Panc1 (cell line): ENCODE measurements at places on chromosomes 12 and 14. TPM values are rescaled to one million over a fixed set of nuclear protein-coding genes. Genes with fewer than 3 reads are reported as not detected.
A peak's percentile ranks its signal among the peaks of the same experiment; 100 is the strongest.

GRCh38 chr12:117151403-117152031 lies 38.8 kb downstream of the FBXO21 start:
- no peaks in the 10 kb centered on the region for H3K27me3 ChIP-seq
- no peak for DNase-seq
- H3K36me3 ChIP-seq: peaks cover 5% of the 10 kb centered on the region
- no peak overlapping the region for H3K27ac ChIP-seq

DNA sequence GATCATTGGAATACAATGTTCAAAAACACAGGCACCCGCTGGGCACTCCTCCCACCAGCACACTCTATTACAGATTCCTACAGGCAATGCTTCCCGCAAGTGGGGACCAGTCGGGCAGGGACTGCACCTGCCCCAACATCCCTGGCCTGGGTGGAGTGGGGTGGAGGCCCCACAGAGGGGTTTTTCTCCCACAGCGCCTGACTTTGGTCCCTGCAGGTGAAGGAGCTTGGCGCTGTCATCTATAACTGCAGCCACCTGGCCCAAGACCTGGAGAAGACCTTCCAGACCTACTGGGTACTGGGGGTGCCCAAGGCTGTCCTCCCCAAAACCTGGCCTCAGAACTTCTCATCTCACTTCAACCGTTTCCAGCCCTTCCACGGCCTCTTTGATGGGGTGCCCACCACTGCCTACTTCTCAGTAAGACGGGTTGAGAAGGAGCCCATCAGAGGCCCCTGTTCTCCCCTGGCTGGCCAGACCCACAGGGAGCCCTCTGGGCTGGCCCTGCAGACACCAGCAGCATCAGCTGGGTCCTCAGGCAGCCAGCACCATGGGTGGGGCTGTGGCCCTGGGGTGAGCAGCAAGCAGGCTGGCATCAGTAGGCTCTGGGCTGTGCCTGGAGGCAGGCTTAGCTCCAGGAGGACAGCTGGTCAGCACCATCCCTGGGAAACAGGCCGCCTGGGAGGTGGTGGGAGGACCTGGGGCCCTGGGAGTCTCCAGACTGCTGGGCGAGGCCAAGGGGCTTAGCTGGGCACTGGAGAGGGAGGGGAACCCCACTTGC lies 6.0 kb downstream of the PLD4 start:
- no peaks in the 10 kb centered on the region for H3K36me3 ChIP-seq
- no peaks in the 10 kb centered on the region; the same call in 1 of the 2 replicates for H3K4me1 ChIP-seq
- H3K4me3 ChIP-seq: no peak overlapping the region
- DNase-seq: no peak
- H3K27ac ChIP-seq: no peak overlapping the region

GRCh38 chr12:92640691-92641090 lies 62.1 kb upstream of the PLEKHG7 start:
- DNase-seq: no peak
- H3K4me3 ChIP-seq: no peak overlapping the region
- H3K27ac ChIP-seq: no peak overlapping the region
- H3K4me1 ChIP-seq: no peaks in the 10 kb centered on the region
- no peaks in the 10 kb centered on the region for H3K27me3 ChIP-seq
- no peaks in the 10 kb centered on the region for H3K36me3 ChIP-seq

DNA sequence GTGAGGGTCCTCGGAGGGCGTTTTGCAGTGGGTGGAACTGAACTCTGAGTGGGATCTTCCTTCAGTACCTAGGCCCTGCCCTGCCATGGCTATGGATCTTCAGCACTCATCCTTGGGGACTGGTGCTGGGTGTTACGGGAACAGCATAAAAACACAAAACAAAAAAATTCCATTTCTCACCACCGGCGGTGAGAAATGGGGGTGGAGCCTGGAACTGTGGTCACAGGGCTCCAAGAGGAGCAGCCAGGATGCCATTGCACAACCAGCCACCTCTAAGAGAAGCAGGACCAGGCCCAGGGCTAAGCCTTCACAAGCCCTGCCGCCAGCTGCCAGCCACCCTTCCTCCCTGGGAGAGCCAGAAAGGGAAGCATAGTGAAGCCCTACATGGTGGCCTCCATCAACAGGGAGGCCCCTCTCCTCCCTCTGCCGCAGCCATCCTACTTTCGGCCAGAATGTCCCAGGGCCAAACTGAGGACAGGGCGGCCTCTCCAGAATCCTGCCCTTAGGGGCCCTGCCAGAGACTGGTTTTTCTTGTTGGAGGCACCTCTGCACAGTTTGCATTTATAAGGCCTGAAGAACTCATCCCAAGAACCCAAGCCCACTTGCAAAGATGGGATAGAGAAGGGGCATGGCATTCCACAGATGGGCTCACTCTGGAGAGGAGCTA lies 76.5 kb downstream of the VCPKMT start:
- H3K4me1 ChIP-seq: peaks cover 20% of the 10 kb centered on the region
- no peaks in the 10 kb centered on the region for H3K36me3 ChIP-seq
- no peak overlapping the region for H3K4me3 ChIP-seq
- H3K27me3 ChIP-seq: no peaks in the 10 kb centered on the region
- no peak for DNase-seq

DNA sequence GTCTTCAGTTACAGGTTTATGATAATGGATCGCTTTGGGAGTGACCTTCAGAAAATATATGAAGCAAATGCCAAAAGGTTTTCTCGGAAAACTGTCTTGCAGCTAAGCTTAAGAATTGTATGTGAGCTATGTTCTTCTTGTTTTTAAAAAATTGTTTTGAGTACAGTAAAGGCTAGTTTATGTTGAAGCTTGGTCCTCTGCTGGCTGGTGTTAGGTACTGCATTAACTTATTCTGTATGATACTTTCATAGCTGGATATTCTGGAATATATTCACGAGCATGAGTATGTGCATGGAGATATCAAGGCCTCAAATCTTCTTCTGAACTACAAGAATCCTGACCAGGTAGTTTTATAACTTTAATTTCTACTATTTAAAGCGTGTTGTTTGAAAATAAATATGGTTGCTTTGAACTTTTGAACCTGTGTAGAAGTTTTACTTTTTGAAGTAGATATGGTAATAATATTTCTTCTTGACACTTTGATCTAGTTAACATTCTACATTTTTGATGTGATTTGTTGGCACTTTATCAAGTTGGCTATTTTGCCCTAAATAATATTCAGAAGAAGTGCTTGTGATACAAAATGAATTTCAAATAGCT lies 55.7 kb downstream of the VRK1 start:
- H3K27me3 ChIP-seq: no peaks in the 10 kb centered on the region
- H3K4me3 ChIP-seq: no peak overlapping the region
- H3K27ac ChIP-seq: no peak overlapping the region

DNA sequence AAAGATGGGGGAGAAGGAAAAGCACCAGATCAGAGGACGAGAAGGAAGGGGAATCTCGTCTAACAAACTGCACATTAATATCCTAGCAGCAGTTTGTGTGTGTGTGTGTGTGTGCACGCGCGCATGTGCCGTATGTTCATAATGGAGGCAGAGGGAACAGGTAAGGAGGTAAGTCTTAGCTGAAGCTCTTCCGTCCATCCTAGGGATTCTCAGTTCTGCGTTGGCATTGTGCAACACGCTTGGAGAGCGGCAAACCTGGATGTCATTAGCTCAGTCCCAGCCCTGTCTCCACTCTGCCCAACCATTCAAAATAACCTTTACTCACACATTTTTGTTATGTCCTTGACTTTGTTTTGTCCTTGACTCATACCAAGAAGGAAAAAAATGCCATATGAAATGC lies 1.6 kb upstream of the C1R start:
- H3K27me3 ChIP-seq: no peaks in the 10 kb centered on the region
- no peaks in the 10 kb centered on the region for H3K36me3 ChIP-seq
- no peak overlapping the region for H3K4me3 ChIP-seq
- DNase-seq: no peak
- H3K4me1 ChIP-seq: no peaks in the 10 kb centered on the region
- H3K27ac ChIP-seq: no peak overlapping the region

GRCh38 chr14:38404100-38404541 lies 148.2 kb upstream of the CLEC14A start:
- DNase-seq: no peak
- no peak overlapping the region for H3K4me3 ChIP-seq
- no peaks in the 10 kb centered on the region for H3K27me3 ChIP-seq
- no peak overlapping the region for H3K27ac ChIP-seq

GRCh38 chr12:46005151-46005797 lies 14.9 kb upstream of the SCAF11 start:
- no peak overlapping the region for H3K4me3 ChIP-seq
- no peak overlapping the region for H3K27ac ChIP-seq
- H3K36me3 ChIP-seq: no peaks in the 10 kb centered on the region
- no peaks in the 10 kb centered on the region for H3K4me1 ChIP-seq
- no peak for DNase-seq
- H3K27me3 ChIP-seq: no peaks in the 10 kb centered on the region

GRCh38 chr14:31927348-31927832 lies 149.7 kb upstream of the ARHGAP5 start:
- H3K4me1 ChIP-seq: no peaks in the 10 kb centered on the region
- DNase-seq: no peak
- H3K27me3 ChIP-seq: no peaks in the 10 kb centered on the region
- no peaks in the 10 kb centered on the region for H3K36me3 ChIP-seq

GRCh38 chr14:20982646-20983369 lies 7.0 kb upstream of the METTL17 start:
- no peak overlapping the region for H3K27ac ChIP-seq
- no peaks in the 10 kb centered on the region for H3K27me3 ChIP-seq
- H3K4me3 ChIP-seq: no peak overlapping the region
- no peaks in the 10 kb centered on the region for H3K36me3 ChIP-seq
- no peaks in the 10 kb centered on the region for H3K4me1 ChIP-seq

- DNase-seq: no peak
- no peaks in the 10 kb centered on the region for H3K36me3 ChIP-seq
- H3K4me1 ChIP-seq: no peaks in the 10 kb centered on the region
These were observed 40.5 kb upstream of the GPR68 start for GRCh38 chr14:91284791-91285548.

DNA sequence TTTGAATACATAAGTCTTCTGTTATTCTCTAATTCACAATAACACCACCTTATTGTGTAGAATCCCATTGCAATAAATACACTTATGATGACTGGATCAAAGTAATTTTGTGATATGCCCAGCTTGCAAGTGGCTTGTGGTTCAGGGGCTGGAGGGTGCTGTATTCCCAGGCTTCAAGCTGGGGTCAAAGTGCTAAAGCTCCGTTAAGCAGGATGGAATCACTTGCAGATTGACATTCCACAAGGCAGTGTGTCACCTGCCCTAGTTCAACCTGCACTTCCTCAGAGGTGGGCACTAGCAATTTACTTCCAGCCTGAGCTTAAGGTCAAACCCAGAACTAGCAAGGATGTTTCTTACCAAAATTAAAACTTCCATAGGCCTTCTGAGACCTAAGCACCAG lies 166.6 kb downstream of the SSPN start:
- no peak overlapping the region for H3K4me3 ChIP-seq
- H3K4me1 ChIP-seq: no peaks in the 10 kb centered on the region
- H3K27me3 ChIP-seq: no peaks in the 10 kb centered on the region
- no peak overlapping the region for H3K27ac ChIP-seq
- no peaks in the 10 kb centered on the region for H3K36me3 ChIP-seq

- no peak for DNase-seq
- H3K36me3 ChIP-seq: no peaks in the 10 kb centered on the region
- no peak overlapping the region for H3K27ac ChIP-seq
- H3K4me3 ChIP-seq: no peak overlapping the region
- H3K4me1 ChIP-seq: no peaks in the 10 kb centered on the region
These were observed 938 bp upstream of the SLC6A13 start for GRCh38 chr12:263574-263973.

GRCh38 chr14:104109731-104110361 lies 24.3 kb downstream of the ASPG start:
- H3K36me3 ChIP-seq: no peaks in the 10 kb centered on the region
- H3K4me3 ChIP-seq: no peak overlapping the region
- no peaks in the 10 kb centered on the region for H3K27me3 ChIP-seq
- no peak overlapping the region for H3K27ac ChIP-seq
- H3K4me1 ChIP-seq: no peaks in the 10 kb centered on the region

- H3K27ac ChIP-seq: peak overlapping the region; percentile 64; the same call in 1 of the 2 replicates
- no peak for DNase-seq
- H3K36me3 ChIP-seq: no peaks in the 10 kb centered on the region
- H3K4me3 ChIP-seq: no peak overlapping the region
- no peaks in the 10 kb centered on the region for H3K27me3 ChIP-seq
These were observed 108.1 kb downstream of the DIP2B start for GRCh38 chr12:50612882-50613281.

GRCh38 chr12:27627123-27627852 lies 69.0 kb upstream of the REP15 start:
- H3K36me3 ChIP-seq: no peaks in the 10 kb centered on the region
- peaks cover 26% of the 10 kb centered on the region for H3K4me1 ChIP-seq
- H3K27ac ChIP-seq: peak overlapping the region; percentile 24; the same call in 1 of the 2 replicates

DNA sequence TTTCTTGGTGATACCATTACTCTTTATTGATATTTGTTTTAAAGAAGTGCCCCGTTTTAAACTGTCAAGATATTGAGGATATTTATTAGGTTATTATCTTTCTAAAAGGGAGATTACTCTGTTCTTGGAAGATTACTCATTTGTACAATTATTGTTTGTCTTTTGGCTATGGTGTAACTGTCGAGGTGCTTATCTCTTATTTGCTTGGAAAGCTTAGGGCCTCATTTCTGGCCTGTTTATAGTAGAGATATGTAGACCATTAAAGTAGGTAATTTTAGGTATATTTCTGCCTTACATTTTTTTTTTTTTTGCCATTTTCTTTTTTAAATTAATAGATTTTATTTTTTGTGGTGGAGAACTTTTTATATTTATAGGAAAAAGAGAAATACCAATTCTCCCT lies 74.2 kb downstream of the KTN1 start:
- no peak overlapping the region for H3K4me3 ChIP-seq
- no peaks in the 10 kb centered on the region for H3K4me1 ChIP-seq
- H3K27me3 ChIP-seq: no peaks in the 10 kb centered on the region

The EXOC3L4 gene
- total RNA-seq: 2.6 TPM

The CACNA1C gene
- 0.03 TPM for total RNA-seq

The ARHGAP5 gene
- total RNA-seq: 63.0 TPM

The GLIPR1L1 gene
- not detected for total RNA-seq

The GDF3 gene
- total RNA-seq: not detected

The TMPRSS12 gene
- total RNA-seq: not detected

The RERG gene
- total RNA-seq: not detected

The FKBP4 gene
- 64.9 TPM for total RNA-seq
